Aorta (tissue), 5 donors: ENCODE measurements at places on chromosomes 7 and 10. TPM values are rescaled to one million over a fixed set of nuclear protein-coding genes. Genes with fewer than 3 reads are reported as not detected.
A peak's percentile ranks its signal among the peaks of the same experiment; 100 is the strongest.

The CACNA2D1 gene
- total RNA-seq, result 40.7 TPM

DNA sequence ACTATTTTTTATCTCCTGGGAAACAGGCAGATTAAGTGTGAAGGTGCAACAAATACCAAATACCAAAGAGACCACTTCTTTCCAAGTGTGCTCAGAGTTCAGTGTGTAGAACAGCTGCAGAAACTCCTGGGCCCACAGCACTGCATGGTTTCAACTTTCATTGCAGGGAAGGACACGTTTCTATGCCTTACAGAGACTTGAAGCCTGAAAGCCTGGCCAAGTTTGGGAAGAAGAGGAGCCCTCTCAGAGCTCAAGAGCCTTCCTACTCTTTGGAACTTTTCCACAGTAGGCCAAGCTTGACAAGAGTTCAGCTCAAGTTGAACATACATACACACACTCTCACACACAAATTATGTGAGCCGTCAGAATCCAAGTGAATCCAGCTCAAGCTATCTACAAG, 2.5 kb downstream of the HOXA4 start:
- H3K4me1 ChIP-seq, result no peaks in the 10 kb centered on the region
- H3K27ac ChIP-seq, result no peak overlapping the region
- H3K4me3 ChIP-seq, result no peak overlapping the region
- H3K27me3 ChIP-seq, result no peaks in the 10 kb centered on the region
- H3K36me3 ChIP-seq, result no peaks in the 10 kb centered on the region

GRCh38 chr7:152663931-152664330, 12.0 kb downstream of the XRCC2 start:
- H3K27ac ChIP-seq, result no peak overlapping the region
- H3K4me1 ChIP-seq, result peaks cover 2% of the 10 kb centered on the region
- H3K36me3 ChIP-seq, result no peaks in the 10 kb centered on the region
- no peak for DNase-seq

The THNSL1 gene
- total RNA-seq, result 2.0 TPM

The IL2RA gene
- total RNA-seq, result 2.4 TPM

DNA sequence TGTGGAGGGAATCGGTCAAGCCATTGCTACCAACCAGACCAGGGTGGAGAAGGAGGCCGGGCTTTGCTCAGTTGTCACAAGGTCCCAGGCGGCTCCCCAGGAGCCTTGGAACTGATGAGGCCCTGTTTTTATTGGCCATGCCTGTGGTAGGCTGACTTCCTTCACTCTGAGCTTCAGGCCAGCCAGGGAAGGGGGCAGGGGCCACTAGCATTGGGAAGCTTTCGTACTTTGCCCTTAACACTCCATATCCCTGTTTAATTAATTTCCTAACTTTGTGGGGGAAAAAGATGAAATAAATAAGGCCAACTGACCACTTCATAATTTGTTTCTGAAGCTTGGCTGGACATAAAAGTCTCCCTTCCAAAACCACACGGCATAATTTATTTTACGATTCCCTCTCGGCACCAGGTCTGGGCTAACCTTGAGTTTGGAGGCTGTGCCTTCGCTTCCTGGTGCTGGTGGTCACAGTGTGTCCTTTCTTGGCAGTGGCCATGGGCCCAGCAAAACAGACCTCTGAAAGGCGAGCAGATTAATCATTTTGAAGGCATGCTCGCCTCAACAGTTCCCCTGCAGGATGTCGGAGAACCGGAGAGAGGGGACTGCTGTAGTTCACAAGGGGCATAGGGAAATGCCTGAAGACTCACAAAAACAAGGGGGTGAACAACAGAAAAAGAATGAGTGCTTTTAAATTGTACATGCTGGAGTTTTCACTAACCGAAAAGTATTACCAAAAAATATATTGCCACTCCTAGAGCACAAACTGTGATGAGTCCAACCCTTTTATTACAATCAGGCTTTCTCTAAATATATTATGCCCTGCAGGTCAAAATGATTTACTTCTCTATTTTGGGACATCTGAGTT, 966.0 kb downstream of the LRMDA start:
- no peaks in the 10 kb centered on the region for H3K27me3 ChIP-seq
- H3K36me3 ChIP-seq, result no peaks in the 10 kb centered on the region
- peaks cover 37% of the 10 kb centered on the region for H3K4me1 ChIP-seq
- peak overlapping the region; percentile 99 for H3K27ac ChIP-seq

GRCh38 chr7:98057157-98057556, 49.5 kb upstream of the LMTK2 start:
- no peaks in the 10 kb centered on the region for H3K27me3 ChIP-seq
- H3K4me1 ChIP-seq, result no peaks in the 10 kb centered on the region
- H3K4me3 ChIP-seq, result no peak overlapping the region
- no peak overlapping the region for H3K27ac ChIP-seq
- H3K36me3 ChIP-seq, result no peaks in the 10 kb centered on the region

DNA sequence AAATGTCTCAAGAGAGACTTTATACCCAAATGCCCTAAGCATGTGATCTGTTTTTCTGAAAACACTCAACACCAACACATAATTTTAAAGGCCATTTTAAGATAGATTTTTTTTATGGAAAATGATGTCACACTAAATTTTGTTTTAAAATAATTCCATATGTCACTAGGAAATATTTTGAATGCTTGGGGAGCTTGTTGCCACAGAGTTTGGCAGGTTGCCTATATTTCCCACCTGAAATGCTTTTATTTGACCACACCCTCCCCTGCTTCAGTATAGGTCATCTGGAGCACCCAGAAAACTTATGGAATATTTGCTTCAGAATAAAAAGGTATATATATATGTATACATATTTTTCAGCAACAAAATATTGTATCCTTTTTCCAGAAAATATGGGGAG, 180.0 kb upstream of the ANK3 start:
- no peak overlapping the region for H3K4me3 ChIP-seq
- H3K4me1 ChIP-seq, result no peaks in the 10 kb centered on the region

DNA sequence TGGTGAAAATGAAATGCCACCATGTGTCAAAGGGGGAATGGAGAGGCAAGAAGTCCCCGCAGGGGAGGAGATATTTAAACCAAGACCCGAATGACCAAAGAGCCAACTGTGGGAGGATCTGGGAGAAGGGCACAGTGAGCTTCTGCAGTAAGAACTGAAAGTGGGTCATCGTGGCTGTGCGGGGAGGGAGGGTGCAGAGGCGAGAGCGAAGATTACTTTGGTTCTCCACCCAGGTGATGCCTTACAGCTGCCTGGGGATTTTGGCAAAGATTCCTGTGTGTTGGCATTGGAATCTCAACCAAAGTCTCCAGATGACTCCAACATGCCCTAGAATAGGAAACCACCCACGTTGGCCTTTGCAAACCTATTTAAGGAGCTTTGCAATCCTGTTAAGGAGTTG, 44.2 kb upstream of the ADAM12 start:
- H3K4me1 ChIP-seq, result no peaks in the 10 kb centered on the region
- no peak overlapping the region for H3K27ac ChIP-seq
- no peaks in the 10 kb centered on the region for H3K27me3 ChIP-seq
- no peak overlapping the region for H3K4me3 ChIP-seq
- no peaks in the 10 kb centered on the region for H3K36me3 ChIP-seq

- no peaks in the 10 kb centered on the region for H3K4me1 ChIP-seq
Measured at GRCh38 chr7:52540041-52540440, 495.4 kb upstream of the POM121L12 start.

The ELMO1 gene
- total RNA-seq, result 86.9 TPM

DNA sequence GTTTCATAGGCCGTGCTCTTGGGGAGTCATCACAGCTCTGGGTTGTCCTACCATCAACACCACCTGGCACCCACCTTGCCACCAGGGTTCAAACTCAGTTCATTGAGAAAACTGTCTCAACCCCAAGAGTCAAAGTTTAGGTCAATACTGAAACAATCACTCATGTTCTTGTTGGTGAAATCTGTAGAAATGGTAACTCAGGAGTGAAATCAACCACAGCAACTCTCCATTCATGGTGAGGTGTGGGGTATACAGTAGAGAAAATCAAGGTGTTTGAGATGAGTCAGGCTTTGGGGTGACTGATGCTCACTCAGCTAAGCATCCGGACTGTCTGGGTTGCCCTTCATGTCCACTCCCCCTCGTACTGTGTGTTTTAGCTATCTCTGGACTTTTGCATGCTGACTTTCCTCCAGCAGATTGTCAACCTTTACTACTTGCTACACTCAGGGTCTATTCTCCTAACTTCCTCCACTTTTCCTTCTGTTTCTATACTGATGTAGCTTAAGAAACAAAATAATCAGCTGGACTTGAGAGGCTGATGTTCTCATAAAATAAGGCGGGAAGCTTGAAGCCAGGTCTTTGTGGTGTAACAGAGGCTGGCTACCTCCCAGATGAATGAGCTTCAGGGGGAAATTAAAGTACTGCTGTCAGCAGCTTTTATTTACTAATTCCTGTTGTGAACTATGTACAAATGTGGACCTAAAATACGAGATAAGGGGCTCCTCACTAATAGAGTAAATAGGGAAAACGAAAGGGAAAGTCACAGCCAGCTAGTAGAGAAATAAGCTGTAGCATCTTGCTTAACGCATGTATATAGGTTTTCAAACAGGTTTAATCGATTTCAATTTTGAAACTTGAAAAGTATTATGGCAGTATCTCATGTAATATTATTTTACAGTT, 173.6 kb upstream of the AKR1E2 start:
- H3K27ac ChIP-seq, result no peak overlapping the region
- H3K4me1 ChIP-seq, result peaks cover 2% of the 10 kb centered on the region
- H3K27me3 ChIP-seq, result no peaks in the 10 kb centered on the region

DNA sequence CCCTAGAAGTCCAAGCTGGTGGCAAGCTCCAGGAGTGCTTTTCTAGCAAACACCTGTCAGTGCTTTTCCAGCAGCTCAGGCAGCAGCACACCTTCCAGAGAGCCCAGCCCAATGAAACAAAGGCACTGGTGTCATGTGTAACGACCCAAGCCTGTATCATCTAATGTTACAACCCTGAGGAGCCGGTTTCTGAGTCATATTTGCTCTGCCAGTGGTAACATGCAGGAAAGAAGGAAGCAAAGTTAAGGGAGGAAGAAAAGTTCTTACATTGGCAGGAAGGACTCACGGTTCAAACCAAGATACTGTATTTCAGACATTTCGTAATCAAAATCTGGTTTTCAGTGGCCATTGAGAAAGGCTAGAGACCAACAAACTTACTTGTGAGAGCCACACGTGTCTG, at the start of gene ANKRD22:
Gene ANKRD22 (minus strand): TSS at position 139 of the 400 bp plus-strand sequence. CDS start 237 bp downstream, outside the sequence.
- DNase-seq, result no peak
- no peak within 1 kb of the TSS for H3K4me3 ChIP-seq
- no peaks in the 10 kb centered on the region for H3K4me1 ChIP-seq
- H3K27ac ChIP-seq, result no peak within 1 kb of the TSS

GRCh38 chr10:1596482-1597099, 140.7 kb downstream of the ADARB2 start:
- no peak overlapping the region for H3K27ac ChIP-seq
- H3K4me1 ChIP-seq, result no peaks in the 10 kb centered on the region

DNA sequence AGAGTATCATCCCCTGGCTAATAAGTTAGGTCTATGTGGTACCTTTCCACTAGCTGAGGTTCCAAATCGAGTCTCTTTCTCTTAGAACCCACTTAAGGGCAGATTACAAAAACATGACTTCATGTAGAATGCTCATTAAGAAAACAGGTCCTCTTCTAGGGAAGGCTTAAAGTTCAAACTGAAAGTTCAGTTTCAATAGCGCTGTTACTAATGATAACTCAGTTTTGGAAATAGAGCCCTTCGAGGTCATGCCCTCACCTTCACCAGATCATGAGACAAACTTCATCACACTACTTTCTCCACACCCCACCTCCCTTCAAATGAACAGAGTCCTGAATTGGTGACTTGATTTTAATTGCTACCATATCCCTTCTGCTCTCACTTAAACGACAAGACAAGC, 26.2 kb downstream of the HGF start:
- no peaks in the 10 kb centered on the region for H3K36me3 ChIP-seq
- no peak overlapping the region for H3K4me3 ChIP-seq
- no peak overlapping the region for H3K27ac ChIP-seq
- H3K4me1 ChIP-seq, result no peaks in the 10 kb centered on the region

The HTR5A gene
- total RNA-seq, result not detected

- H3K4me1 ChIP-seq, result no peaks in the 10 kb centered on the region
- no peak for DNase-seq
- no peaks in the 10 kb centered on the region for H3K36me3 ChIP-seq
- no peaks in the 10 kb centered on the region for H3K27me3 ChIP-seq
- no peak overlapping the region for H3K4me3 ChIP-seq
Measured at GRCh38 chr7:11716185-11716584, 115.8 kb downstream of the THSD7A start.

The PCLO gene
- total RNA-seq, result 1.2 TPM

DNA sequence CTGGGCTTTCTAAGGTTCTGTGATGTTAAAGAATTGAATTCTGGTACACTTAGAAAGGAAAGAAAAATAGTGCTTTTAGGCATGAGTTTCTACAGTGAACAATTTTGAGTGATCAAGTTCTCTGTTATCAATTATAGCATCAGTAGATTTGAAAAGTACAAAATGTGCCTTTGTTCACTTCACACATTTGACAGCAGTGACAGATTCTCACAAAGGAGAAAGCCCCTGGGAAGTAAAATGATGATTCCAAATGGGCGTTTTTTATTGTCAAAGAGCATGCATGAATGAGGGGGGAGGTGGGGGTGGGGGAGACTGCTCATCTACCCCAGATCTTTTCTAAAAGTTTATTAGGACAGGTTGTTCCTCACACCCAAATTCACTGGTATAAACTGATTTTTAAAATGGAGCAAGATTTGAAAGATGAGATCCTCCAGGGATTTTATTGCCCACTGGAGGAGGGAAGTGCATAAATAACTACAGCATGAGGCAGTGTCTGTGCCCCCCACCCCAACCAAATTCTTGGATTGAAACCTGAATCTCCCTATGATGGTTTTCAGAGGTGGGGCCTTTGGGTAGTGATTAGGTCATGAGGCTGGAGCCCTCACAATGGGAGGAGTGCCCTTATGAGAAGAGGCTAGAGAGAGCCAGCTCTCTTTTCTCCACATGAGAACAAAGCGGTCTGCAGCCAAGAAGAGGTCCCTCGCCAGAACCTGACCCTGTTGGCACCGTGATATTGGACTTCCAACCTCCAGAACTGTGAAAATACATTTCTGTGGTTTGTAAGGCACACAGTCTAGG, 79.5 kb downstream of the AOAH start:
- no peaks in the 10 kb centered on the region for H3K27me3 ChIP-seq
- no peak overlapping the region for H3K27ac ChIP-seq
- H3K4me3 ChIP-seq, result no peak overlapping the region
- H3K4me1 ChIP-seq, result no peaks in the 10 kb centered on the region
- no peaks in the 10 kb centered on the region for H3K36me3 ChIP-seq

- no peaks in the 10 kb centered on the region for H3K27me3 ChIP-seq
- H3K4me3 ChIP-seq, result no peak overlapping the region
- peak; percentile 75 for DNase-seq
- no peak overlapping the region for H3K27ac ChIP-seq
Measured at GRCh38 chr10:128035557-128035973, 90.7 kb downstream of the MKI67 start.

DNA sequence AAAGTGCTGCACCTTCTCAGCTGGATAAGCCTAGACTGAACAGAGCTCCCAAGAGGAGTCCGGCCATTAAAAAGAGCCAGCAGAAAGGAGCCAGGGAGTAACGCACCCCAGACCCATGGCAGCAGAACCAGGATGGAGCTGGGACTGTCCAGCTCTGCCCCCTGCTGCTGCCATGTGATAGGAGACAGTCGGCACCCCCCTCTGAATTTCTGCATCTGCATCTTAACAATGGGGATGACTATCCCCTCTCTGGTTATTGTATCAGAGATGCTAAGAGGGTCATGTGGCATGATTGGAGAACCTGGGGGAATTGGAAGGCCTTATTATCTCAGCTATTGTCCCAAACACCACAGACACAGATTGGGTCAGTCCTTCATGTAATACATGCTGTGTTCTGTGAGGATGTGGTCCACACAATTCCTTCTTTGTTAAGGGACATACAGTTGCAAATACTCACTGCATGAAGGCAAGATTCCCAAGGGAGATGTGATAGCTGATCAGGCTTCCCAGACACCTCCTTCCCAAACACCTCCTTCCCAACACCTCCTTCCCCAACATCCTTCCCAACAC, 29.3 kb downstream of the PLEKHS1 start:
- DNase-seq, result no peak
- no peaks in the 10 kb centered on the region for H3K27me3 ChIP-seq
- no peak overlapping the region for H3K4me3 ChIP-seq
- no peak overlapping the region for H3K27ac ChIP-seq
